ENCODE measurements at places on chromosomes 3 and 15.

DNA sequence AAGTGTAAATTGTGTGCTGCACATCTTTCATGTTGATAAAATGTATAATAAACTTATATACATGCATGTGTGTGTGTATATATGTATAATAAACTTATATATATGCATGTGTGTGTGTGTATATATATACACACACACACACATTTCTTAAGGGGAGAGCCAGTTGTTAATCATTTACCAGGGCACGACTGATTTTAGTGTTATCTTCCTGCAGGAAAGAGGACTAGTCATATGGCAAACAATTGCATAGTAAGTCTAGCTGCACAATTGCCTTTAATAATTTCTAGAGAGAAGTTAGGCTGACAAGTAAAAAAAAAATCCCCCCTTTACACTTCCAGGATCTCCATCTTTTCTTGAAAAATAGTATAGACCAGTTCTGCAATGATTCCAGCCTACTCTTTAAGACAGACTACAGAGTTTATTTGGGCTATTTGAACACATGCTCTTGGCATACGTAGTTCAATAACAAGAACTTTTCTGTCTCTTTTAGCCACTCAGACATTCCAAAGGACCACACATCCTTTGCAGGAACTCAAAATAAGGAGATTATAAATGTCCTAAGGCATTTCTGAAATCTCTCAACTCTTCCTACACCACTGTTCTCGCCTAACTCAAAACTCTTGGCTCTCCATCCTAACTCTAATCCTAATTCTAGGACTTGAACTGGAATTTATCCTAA lies 163.6 kb upstream of the SETMAR start:
- DNase-seq = no peak

GRCh38 chr15:93291380-93291779 lies 202.4 kb upstream of the RGMA start:
- no peak for DNase-seq

DNA sequence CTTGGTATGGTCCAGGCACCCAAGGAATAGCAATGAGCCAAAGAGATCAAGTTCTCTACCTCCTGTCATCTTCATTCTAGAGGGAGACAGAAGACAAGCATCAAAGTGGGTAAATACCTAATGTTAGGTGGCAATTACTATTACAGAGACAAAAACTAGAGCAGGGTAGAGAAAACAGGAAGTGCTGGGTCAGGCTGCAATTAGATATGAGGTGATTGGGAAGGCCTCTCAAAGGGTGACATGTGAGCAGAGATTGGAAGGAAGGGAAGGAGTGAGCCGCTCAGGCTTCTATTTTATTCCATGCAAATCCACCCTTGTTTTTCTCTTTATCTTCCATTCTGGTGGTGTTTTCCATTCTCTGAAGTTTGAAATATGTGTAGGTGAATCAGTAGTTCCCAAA lies 37.4 kb downstream of the EBLN2 start:
- DNase-seq = no peak

DNA sequence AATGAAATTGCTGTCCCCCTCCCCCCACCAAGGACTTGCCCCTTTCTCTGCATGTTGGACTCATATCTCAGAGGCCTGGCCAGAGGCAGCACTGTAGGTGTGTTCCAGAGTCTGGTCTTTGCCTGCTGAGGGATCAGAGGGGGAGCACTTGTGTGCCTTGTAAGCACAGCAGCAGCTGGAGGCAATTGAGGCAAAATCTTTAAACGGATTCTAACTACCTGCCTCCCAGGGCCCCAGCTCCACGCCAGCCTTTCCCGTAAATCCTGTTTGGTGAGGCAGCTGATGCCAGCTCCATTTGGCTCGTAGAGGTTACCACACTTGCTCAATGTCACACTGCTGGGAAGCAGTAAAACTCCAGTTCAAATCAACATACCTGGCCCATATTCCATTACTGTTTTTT lies 2.3 kb upstream of the IDH2 start:
- DNase-seq = no peak

DNA sequence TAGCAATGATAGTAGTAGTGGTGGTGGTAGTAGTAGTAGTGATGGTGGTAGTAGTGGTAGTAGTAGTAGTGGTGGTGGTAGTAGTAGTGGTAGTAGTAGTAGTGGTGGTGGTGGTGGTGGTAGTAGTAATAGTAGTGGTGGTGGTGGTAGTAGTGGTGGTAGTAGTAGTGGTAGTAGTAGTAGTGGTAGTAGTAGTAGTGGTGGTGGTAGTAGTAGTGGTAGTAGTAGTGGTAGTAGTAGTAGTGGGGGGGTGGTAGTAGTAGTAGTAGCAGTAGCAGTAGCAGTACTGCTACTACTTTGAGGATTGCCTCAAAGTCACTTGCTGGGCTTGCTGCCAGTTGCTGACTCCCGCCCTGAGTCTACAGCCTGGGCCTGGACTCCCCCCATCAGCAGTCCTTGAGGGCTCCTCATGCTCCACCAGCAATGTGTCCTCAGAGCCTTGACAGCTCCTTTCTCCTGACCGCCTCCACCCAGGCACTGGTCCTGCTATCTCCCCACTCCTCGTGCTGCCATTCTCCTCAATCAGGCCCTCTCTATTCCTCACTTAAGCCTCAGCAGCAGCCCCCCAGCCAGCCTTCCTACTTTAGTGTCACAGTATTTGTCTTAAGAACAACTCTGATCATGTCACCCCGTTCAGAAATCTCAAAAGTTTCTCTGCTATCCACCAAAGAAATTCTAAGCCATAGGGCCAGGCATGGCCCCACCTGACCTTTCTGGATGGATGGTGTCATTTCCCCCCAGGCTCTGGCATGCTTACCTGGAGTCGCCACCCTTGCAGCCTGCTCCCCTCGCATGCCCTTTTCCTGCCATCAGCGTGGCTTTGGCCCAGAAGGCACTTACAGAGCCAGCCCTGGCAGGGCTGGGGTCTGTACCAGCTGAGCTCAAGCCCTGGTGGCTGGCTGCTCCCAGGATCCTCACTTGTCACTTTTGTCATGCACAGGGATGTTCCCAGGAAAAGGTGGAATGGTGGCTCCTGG lies 45.6 kb downstream of the DLEC1 start:
- no peak for DNase-seq

GRCh38 chr3:65107174-65107573 lies 419.4 kb upstream of the ADAMTS9 start:
- no peak for DNase-seq

DNA sequence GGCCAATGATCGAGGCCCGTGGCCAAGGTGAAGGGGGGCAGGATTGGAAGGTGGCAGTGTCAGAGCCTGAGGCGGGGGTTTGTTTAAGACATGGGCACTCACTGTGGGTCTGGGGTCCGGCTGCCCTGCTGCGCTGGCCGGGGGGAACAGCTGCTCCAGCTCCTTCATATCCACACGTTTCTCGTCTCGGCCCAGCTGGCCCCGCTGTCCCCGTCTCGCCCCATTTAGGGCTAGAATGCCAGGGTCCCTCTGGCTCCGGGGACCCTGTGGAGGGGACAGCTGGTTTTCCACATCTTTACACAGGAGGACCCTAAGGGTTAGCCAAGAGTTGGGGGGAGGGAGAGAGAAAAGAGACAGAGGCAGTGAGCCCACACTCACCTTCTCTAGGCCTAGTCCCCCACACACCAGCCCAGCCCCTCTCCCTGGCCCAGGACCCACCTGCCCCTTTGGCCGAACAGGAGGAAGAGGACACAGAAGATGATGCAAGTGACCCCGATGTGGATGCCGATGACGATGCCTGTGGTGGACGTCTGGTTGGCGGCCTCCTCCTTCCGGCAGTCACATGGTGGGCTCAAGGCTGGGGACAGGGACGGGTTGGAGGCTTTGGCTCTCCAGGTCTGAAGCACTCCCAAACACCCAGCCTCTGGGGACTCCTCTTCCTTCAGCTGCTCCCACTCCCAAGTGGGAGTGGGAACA lies 25.0 kb downstream of the RNU5B-1 start:
- no peak for DNase-seq

DNA sequence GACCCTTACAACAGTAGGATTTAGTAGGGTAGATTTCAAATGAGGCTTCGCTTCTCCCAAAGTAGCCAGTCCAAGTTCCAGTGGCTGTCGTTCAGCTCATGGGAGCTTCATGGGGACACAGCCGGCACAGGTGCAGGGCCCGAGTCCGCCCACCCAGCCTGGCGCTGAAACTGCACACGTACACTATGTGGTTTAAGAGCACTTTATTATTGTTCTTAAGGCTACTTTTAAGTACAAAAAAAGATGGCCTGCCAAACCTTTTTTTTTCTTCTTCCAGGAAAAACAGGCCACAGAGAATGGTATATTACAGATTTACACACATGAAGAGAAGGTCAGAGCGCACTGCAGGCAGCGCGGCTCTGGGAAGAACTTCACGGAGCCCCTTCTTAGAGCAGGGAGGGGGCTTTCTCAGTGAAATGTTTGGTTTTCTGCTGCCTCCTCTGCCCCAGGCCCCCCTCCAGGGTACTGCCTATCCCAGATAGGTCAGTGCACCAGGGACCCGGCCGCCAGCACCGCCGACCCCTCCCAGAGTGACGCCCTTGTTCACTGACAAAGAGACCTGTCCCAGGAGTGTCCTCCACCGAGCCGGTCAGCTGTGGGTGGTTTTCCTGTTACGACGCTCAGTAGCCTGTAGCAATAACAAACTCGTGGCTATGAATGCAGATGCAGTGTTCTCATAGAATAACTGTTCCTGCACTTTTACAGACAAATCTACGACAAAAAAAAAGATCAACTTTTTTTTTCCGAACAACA lies 87.7 kb downstream of the VGLL4 start:
- no peak for DNase-seq

DNA sequence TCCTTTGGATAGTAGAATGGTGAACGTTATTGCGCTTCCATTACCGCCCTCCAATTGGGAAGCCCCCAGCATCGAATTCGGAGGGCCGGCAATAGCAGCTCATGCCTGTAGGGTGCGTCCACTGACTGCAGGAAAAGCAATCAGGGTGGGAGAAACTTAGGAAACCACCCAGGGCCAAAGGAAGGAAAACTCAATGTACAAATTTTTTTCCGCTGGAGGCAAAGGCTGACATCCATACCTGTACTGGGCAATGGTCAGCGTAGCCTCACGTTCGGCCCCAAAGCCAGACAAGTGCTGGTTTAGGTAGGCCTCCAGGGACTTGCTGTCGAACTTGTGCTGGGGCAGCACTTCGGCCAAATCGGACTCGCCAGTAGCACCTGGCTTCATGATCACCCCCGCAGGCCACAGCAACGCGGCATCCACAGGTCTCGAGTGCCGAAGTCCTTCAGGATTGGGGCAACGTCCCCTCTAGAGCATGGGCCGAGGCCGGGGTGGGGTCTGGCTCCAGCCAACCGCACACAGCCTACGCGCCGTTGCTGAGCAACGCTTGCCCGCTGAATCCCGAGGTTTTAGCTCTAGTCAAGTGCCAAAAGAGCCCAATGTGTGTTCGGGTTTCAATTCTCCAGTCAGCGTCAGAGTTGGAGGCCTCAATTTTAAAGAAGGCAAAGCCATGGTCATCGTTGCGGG lies at the start of gene ACAD11:
Gene ACAD11 (minus strand): TSS at position 445 of the 687 bp plus-strand sequence. CDS start 58 bp downstream, at position 387.
- DNase-seq = no peak

GRCh38 chr15:90261811-90262210 lies 3.7 kb upstream of the NGRN start:
- no peak for DNase-seq

DNA sequence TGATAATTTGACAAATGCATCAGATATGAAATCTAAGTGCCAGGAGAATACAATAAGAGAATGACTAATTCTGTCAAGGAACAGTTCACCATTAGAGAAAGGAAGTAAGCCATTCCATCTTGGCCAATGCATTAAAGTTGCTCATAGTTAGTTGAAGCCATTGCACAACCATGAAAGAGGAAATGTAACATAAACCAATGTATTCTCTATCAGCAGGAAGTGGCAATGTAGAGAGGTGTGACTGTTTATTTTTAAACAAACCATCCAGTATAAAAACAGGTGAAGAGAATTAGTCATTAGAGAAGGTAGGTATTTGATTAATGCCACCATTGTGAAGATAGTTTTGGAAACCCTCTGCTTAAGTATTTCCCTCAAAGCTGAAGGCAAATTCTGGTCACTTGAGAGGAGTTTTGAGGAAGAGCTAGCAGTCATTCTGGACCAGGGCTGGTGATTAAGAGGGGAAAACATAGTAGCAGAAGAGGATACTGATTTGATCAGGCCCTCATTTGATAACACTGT lies 10.7 kb upstream of the ANXA2 start:
- DNase-seq = no peak

DNA sequence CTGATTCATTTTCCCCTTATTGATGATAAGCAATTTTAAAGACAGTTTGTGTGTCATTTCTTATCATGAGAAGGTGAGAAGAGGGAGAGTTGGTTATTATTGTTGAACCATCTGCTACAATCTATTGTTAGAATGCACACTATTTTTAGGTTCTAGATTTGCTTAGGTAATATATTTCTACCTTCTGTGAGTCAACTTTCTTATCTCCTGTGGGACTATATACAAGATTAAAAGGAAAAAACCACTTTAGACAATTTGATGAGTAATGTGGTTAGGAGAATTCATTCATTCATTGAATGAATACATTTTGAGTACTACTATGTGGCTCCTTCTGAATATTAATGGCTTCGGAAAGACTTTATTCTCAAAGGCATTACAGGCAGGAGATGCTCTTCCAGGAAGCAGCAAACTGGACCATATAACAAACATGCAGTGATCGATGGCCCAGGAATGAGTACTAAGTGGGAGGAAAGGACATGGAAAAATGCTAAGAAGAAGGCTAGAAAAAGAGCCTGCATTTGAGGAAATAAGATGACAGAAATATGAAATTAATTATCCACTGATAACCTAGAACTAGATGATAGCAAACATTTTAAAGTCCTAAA lies 22.4 kb downstream of the SPTSSB start:
- DNase-seq = no peak

GRCh38 chr15:30791239-30792175 lies 112.2 kb upstream of the FAN1 start:
- no peak for DNase-seq

DNA sequence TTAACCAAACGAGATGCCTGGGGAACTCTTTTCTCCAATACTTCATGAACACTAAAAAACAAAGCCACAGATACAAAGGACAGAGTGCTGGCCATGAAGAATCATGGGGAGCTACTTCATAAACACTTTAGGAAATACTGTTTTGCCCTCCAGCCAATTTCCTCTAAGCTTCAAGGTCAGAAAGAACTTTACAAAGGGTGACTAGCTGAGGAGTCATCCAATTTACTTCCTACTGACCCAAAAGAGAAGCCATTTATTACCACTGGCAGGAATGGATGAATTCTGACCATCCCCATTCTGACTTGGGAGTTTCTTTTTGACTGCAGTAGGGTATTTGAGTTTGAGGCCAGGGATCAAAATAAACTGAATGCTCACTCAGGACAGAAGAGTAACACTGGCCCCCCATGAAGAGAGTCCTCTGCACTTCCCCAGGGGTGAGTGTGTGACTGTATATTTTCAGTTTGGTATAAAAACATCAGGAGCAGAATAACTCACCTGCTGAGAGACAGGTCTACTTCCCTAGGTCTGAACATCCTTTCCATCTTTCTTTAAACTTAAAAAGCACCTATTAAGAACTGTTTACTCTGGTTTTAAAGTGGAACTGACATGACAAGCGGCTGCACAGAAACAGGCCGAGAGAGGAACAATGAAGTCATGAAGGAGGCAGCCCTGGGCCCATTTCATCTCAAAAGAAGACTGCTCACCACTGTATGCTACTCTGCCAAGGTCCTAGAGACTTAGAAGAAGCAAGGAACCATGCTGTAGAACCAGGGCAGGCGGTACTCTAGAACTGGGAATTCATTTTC lies 203.6 kb downstream of the TNIK start:
- DNase-seq = no peak

- DNase-seq = no peak
These were observed 55.0 kb downstream of the BDH1 start for GRCh38 chr3:197500812-197501211.
